Stimulated activated CD8-positive, alpha-beta memory T cell treated with anti-CD3 and anti-CD28 coated beads, Interleukin-7, amount 100 ng/mL, for 48 hours (primary cell): ENCODE measurements at places on chromosomes 16 and 17.

DNA sequence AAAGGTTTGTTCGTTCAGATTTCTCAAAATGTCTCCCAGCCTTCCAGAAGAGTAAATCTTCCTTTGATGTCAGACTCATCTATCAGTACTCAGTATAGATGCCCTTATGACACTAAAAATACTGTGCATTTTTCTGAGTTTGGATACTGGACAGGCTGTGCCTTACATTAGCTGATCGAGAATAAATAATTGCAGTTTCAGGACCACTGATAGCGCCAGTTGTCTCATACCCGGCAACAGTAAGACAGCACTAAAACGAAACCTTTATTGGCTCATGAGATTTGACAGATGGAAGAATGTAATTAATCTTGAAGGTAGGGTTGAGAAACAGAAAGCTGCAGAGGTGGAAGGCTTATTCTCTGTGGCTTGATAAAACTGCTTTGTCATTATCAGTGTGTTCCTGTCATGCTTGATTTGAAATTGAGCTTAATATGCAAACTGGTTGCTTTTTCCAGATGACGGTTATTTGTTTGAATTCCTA lies 1.2 kb downstream of the ATP6V0A1 start:
- no peak for DNase-seq

- DNase-seq, result no peak
Observed at GRCh38 chr16:23640615-23640930, 537 bp downstream of the PALB2 start.

GRCh38 chr17:77893144-77894044 lies 65.1 kb upstream of the TNRC6C start:
- no peak for DNase-seq

DNA sequence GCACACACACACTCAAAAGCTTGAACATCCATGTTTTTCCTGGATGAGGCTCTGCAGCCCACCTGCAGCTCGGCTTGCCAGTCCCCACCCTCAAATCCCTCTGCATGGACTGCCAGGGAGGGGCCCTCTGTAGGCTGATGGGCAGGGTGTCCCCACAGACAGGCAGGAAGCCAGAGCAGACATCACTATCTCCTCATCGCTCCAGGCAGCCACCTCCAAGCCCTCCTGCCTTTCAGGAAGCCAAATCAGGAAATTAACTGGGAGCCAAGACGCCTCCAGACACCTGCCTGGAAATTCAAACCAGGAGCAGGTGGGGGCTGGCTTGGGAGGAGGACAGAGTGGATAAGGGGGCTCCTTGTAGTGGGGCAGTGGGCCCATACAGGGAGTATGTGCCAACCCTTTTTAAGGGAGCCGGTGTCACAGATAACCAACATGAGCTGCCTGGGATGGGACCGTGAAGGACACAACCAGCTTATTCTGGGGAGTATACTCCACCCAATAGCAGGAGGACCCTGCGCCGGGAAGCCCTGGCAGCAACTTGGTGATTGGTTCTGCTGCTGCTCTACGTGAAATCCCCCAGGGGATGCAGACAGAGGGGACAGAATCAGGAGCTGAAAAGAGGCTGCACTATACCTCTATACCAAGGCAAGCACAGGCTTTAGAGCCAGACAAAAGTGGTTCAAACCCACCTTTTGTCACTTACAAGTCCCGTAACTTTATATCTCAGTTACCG lies 139.1 kb downstream of the CCT6B start:
- no peak for DNase-seq

DNA sequence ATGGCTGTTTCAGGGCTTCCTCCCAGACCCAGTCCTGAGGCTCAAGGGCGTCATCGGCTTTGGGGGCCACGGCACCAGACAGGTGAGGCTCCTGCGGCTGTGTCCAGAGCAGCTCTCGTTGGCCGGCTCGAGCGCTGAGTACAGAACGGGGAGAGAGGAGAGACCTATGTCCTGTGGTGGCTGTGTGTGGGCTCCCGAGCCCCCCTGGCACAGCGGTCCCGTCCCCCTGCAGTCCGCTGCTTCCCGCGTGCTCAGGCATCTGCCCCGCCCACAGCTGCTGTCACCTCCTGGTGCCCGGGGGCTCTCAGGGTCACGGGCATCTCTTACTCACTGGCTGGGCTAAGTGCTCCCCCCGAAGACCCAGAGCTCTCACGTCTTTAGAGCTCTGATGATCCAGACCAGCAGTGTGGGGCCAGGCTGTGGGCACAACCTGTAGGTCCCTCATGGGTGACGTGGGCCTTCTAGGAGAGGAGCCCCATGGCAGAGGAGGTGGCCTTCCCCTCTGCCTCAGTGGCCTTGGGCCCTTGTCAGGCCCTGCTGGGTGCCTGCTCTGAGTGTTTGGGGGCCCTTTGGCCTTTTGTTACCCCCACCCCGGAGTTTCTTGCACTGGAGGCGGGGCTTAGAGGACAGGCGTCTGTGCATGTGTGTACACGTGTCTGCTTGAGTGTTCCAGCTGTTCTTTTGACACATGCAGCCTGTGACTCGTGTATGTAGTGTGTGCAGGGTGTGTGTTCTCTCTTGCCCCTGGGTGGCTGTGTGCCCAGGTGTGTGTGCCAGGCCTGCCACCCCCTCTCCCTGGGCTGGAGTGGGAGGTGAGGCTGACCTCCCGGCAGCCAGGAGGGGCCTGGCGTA lies 3.5 kb downstream of the WDR90 start:
- DNase-seq, result no peak

GRCh38 chr16:5581908-5582307 lies 484.3 kb upstream of the EEF2KMT start:
- no peak for DNase-seq

DNA sequence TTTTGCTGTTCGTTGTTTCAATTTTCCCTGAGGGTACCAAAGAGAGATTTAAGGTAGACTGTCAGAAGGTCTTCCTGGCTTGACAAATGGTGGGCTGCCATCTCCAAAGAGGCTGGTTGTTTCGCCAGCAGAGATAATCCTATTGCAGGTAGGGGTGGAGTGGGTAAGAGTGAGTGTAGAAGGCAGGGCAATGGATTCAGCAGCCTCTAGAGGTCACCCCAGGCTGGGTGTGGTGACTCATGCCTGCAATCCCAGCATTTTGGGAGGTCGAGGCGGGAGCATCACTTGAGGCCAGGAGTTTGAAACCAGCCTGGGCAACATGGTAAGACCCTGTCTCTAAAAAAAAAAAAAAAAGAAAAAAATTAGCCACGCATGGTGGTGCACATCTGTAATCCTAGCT lies 34.6 kb downstream of the DCAKD start:
- DNase-seq, result no peak

DNA sequence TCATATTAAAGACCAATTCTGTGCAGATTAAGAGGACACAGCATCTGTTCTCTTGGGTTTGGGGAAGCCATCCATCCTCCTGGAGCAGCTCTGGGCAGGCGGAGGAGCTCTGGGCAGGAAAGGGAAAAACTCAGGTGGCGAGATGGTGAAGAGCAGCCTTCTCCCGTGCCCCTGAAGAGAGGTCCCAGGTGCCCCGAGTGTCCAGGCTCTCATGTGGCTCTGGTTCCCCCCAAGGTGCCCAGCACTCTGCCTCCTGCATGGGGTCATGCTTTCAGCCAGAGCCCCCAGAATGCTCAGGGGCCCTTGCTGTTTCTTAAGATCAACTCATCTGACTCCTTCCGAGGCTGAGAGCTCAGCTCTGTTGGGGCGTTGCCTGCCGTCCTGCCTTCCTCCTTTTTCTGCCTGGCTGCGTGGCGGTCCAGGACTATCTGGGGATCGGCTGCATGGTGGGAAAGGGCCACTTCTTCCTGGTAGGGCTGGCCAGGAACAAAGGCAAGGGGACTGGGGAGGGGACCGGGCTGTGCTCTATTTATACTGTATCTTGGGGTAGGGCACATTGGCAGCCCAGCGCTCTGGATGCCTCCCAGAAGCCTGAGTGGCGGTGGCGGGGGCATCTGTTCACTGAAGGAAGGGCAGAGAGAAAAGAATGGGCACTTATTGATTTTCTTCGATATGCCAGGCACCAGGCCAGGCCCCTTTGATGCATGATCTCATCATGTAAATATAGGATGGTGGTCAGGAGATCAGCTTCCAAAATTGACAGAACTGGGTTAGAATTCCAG lies 103.2 kb upstream of the SDK2 start:
- DNase-seq, result no peak

DNA sequence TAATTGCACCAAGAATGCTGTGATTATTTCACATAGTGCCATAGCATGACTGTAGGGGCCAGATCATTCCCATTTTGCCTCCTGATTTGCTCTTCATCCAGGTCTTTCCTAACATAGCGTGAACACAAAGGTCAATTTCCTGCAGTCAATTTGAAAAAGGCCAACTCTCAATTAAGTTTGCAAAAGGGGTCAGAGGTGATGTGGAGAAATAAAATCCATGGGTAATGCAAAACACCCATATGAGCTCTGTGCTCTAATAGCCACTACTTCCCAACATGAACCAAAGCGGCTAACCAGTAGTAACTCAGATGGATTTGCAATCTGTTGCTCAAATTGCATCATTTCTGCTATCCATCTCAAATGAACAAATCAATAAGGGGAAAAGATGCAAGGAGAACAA lies 275.5 kb upstream of the SOX9 start:
- no peak for DNase-seq

DNA sequence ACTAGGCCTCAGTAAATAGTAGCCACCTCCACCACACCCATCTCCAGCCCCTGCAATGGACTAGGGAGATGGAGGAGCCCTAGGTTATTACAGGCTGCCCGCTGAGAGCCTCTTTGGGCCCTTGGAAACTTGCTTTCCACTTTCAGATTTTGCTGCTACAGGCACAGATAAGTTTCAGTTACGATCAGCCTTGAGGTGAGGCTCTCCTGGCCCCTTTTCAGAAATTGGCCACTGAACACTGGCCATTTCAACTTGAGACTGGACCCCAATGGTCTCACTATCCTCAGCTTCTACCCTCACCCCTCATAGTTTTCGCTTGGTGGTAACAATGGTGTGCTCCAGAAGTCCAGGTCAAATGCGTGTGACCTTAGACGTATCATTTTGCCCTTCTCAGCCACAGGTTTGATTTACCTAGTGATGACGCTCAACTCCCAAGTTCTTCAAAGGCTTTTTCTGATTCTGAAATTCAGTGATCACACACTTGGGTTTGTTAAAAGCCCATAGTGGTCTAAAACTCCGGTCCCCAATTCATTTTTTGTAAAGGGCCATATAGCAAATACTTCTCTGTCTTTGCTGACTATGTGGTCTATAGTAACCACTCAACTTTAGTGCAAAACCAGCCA lies 1.0 kb downstream of the PMM2 start:
- DNase-seq, result no peak

DNA sequence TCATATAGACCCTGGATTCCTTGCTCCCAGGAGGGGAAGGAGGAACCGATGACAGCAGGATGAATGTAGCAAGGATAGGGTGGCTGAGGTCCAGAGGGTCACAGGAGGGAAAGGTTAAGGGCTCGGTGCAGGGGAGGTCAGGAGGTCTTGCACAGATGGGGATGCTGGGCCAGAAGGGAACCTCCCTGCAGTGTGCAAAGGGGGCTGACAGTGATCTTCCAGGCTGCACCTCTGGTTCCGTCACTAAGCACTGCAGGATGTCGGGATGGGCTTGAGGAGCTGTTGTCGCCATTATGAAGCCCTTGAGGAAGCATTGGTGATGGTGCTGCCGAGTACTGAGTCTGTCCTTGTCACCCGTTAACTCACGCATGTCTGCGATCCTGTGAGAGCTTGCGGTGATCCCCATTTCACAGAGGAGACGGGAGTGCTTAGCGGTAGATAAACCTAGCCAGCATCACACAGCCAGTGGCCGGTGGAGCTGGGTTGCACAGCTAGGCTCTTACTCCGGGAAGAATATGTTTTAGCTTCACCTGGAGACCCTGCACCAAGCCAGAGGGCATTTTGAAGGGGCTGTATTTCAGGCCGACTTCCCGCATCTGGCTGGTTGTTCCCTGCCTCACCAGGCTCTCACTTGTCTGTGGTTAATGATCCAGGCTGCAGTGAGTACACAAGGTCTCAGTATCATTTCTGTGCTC lies 120.4 kb downstream of the SNX29 start:
- no peak for DNase-seq

- no peak for DNase-seq
Observed at GRCh38 chr17:37710344-37710886, 34.4 kb downstream of the HNF1B start.

GRCh38 chr17:66348584-66349165 lies 46.3 kb downstream of the PRKCA start:
- DNase-seq, result no peak

DNA sequence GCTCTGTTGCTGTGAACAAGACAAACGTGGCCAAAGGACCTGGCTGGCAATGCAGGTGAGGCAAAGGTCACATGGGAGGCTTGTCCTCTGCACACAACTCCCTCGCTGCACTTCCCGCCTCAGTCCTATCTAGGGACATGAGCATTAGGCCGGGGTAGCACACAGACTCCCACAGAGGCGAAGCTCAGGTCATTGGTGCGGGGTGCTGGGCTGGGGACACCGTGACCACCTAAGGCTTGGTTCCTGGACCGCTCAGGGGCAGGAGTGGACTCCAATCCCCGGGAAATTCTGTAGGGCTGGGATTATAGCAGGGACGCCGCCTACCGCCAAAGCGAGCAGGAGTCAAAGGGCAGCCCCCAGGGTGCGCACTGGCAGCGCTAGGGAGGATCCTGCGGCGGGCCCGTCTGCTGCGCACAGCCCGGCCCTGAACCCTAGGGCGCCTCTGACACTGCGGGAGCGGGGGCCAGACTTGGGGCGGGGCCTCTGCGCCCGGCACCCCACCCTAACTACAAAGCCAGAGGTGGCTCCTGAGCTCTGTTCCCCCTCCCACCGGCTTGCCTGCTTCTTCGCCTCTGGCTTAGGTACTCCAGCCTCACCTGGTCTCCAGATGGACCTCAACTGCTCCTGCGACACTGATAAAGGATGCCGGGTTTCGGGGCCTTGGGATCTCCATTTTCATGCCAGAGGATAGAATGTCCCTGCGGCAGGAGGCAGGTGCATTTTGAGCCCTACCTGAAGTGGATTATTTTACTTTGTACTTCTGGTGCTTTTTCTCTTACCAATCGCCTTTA lies 3.9 kb upstream of the MT1B start:
- no peak for DNase-seq

DNA sequence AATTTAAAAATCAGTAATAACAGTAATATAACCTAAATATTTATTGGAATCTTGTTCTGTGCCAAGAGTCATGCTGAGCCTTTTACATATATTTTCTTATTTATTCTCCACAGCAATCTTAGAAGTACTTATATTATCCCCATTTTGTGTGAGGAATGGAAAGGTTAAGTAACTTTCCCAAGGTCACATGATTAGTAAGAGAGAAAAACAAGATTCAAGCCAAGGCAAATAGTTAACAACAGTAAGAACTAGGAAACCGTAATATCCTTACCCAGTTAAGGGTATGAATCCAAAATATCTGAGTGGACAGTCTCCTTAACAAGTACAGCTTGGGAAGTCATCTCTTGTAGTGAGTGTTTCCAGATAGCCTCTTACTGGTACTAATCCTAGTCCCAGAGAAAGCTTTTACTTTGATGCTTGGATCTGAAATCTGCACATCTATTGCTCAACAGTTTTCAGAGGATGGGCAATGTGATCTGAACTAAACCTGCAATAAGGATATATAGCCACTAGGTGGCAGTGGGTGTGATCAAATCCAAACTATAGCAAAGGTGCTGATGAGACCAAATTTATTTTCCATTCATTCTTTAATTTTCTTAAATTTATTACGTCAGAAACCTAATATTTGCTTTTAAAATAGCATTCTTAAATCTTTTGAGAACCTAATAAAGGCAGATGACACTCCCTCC lies 23.3 kb downstream of the SHISA6 start:
- DNase-seq, result no peak

- no peak for DNase-seq
Observed at GRCh38 chr16:23724096-23724784, 11.2 kb upstream of the ERN2 start.
